ENCODE measurements at places on chromosomes 3 and 15. TPM values are rescaled to one million over a fixed set of nuclear protein-coding genes. Genes with fewer than 3 reads are reported as not detected.

GRCh38 chr3:12585970-12586369 lies 29.1 kb downstream of the MKRN2 start:
- no peak for DNase-seq

DNA sequence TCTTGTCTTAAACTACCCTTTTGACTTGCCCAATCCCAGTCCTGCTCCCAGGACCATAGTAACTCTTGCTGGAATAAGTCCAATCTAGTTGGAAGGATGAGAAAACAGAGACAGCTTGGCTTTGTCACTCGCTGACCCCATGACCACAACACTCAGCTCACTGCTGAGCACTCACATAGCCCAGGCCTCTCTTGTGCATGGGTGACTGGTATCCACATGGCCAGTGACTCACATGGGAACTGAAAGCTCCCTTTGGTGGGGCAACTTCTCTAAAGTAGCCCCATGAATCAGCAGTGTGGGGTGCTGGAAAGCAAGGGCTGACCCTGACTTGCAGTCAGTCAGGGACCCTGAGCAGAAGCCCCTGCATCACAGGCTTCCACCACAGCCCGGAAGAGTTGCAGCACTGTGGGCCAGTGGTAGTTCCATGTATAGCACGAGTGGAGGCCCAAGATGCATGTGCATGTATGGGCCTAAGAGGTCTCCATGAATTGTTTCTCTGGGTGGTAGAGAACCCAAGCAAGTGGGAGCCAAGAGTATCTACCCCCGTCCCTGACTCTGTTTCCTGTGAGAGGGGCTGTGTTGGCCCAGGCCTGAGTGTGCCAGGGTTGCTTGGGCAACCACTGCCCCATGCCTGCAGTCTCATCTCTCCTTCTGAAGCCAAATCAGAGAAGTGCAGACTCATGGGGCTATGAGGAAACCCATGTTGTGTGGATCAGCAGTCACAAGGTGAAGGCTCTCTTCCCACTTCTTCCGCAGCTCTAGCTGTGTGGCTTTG lies 62.1 kb upstream of the XCR1 start:
- peak; percentile 43 for DNase-seq

AADACL2 gene
- not detected for total RNA-seq

DNA sequence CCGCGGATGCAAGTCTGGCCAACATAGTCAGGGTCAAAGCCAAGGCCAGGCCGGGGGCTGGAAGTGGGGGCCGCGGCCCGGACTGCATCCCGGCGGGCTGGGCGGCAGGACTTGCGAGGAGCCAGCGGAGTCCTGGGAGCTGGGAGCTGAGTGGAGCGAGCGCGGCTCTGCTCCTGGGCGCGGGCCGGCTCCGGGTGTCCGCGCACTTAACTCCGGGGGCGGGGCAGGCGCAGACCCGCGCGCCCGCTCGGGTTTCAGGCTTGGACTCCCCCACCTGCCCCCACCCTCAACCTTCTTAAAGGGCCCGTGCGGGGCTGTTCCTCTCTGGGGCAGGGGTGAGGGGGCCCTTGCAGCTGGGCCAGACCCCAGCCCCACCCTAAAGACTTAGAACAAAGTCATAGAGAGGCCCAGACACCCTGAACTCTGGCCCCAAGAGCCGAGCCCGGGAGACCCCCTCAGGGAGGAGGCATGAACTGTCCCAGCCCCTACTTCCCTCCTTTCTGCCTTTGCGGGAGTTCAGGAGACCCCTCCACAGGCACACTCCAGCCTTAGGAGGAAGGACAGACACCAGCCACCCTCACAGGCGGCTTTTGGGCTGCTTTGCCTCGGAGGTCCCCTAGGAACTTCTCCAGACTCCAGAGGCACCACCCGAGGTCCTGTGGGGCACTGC lies at the start of gene CSPG4:
Gene CSPG4, minus strand, starts transcription at position 181 of the 670 bp plus-strand sequence. Its CDS starts 93 bp downstream, at position 88.
- DNase-seq: no peak

GPR149 gene
- not detected for total RNA-seq

- DNase-seq: no peak
These were observed 59.9 kb downstream of the OXSM start for GRCh38 chr3:25849641-25850385.

EBLN2 gene
- total RNA-seq: 3.0 TPM

DNA sequence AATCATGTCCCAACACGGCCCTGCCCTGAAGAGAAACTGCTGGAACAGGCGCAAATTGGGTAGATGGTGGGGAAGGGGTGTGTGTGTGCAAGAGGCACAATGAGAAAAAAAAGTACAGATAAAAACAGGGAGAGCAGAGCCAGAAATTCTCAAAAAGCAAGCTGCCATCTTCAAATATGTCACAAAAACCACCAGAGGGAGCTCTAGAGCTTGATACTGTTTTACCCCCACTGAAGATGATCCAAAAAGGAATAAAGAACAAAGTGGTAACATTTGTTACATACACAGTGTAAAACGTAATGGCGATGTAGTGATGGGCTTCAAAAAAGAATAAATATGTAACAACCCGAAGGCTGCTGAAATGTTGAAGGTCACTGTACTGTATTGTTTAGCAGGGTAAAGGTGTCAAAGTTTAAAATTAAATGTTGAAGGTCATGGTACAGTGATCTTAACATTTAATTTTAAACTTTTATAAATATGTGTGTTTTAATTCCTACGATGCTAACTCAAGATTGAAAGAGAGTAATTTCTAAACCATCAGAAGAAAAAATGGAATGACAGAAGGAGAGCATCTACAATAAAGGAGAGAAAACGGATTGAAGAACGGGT lies 6.0 kb downstream of the SNRPA1 start:
- peak; percentile 72 for DNase-seq

DNA sequence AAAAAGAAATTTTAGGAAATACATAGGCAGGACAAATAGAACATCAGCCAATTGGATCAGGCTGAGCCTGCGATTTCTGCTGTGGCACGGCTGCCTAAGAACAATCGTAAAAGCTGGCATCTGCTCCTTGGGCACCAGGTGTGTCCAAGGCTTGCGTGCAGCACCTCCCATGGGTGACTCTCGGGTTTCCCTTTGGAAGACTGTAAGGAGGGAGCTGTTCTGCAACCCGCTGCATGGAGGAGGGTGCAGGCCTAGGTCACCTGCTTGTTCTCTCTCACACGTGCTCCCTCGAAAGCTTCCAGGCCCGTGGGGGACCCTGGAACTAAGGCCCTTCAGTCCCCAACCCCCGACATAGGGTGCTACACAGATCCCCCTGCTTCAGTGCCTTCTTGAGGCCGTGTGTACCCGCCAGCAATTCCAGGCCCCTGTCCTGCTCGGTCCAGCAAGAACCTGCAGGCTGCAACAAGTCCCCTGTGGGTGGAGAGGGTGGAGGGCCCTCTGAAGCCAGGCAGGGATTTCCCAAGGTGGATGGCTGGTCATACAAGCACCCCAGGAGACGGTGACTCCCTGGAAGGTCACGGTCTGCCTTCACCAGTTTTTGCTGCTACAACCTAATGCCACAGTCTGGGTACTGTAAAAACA lies 3.4 kb downstream of the GP9 start:
- DNase-seq: no peak

- peak; percentile 35 for DNase-seq
These were observed 302.2 kb downstream of the TUSC7 start for GRCh38 chr3:117011687-117012250.

GRCh38 chr3:87227835-87228144 lies 681 bp downstream of the CHMP2B start:
- no peak for DNase-seq

PFKFB4 gene
- total RNA-seq: 1.5 TPM

DNA sequence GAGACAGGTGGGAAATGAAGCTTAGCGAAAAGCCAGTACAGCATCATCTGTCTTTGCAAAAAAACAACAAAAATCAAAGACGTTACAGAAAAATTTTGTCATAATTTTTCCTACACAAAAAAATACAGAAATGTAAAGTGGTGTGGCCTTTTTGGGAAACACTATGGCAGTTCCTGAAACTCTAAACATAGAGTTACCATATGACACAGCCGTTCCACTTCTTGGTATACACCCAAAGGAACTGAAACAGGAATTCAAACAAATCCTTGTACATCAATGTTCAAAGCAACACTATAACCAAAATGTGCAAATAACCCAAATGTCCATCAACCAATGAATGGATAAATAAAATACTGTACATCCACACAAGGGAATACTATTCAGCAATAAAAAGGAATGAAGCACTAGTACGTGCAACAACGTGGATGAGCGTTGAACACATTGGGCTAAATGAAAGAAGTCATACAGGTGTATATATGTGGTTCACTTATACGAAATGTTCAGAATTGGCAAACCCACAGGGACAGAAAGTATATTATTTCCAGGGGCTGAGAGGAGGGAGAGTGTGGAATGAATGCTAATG lies 46.8 kb downstream of the GLB1 start:
- no peak for DNase-seq

GRCh38 chr3:88812576-88812975 lies 294.8 kb upstream of the EPHA3 start:
- no peak for DNase-seq

DNA sequence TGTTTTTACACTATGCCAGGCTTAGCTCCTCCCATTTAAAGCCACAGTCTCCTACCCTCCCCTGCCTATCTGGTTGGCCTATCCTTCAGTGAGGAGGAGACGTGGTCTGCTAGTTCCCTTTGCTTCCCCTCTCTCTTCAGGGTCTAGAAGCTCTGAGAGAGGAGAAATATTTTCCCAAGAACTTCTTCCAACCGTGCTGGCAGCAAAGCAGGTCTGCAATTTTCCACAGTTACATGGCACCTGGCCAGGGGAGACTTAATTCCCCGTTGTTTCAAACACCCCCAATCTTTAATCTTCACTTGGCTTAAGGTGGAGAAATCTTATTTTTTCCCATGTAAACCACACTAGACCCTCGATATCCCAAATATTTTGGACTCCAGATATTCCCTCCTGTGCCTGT lies 149.5 kb upstream of the MCTP2 start:
- no peak for DNase-seq

- no peak for DNase-seq
These were observed 70.7 kb downstream of the DCLK3 start for GRCh38 chr3:36693670-36694069.

LRRC34 gene
- 0.60 TPM for total RNA-seq

TM4SF18 gene
- total RNA-seq: 150 TPM

DNA sequence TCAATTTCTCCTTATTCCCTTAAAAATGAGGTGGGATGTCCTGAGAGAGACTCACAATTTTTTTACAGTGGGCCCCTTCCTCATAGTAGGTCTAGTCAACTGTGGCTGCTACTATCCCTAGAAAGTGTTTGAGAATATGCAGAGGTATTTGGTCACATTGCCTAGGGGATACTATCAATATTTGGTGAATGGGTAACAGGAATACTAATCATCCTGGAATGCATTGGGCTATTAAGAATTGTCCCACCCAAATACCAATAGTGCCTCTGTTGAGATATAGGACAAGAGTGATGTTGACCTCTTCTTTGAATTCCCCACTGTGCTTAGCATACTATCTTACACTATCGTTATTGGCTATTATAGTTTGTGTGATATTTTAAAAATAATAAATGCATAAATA lies 389.4 kb downstream of the DIPK2A start:
- no peak for DNase-seq

- no peak for DNase-seq
These were observed 128.3 kb downstream of the TMCO5A start for GRCh38 chr15:38062696-38063095.

DNA sequence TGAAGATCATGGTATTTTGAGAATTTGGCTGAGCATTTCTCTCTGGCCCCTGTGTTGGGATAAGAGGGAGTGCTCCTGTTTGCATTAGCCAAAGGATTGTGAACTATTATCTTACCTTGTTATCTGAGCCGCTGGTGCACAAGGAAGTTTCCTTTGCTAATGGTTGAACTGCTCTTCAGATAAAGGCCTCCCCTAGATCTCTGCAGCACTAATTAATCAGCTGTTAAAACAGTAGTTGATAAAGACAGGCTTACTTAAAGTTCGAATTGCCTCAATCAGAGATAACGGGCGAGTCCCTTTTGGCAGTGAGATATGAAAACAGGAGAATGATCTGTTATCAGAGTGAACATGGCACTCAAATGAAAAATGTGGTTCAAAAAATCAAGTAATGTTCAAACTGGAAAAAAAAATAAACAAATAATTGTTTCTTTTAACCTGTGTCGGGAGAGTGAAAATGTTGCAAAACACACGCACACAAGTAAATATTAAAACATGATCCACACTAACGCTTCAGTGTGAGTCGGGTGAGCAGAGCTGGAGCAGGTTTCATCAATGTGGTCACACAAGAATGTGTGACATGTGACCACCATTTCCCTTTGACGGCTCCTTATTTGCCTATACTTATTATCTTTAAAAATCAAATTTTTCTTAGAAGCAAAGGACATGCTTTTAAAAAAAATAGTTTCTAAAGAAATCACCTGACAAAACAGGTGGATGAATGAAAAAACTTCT lies 469.1 kb downstream of the SOX2 start:
- no peak for DNase-seq

GRCh38 chr3:9244495-9245183 lies 4.8 kb downstream of the SRGAP3 start:
- no peak for DNase-seq

TRPM1 gene
- not detected for total RNA-seq

APOD gene
- total RNA-seq: 2.4 TPM

KNSTRN gene
- total RNA-seq: 21.1 TPM

GRCh38 chr3:26655231-26655630 lies 32.7 kb downstream of the LRRC3B start:
- no peak for DNase-seq

- peak; percentile 77 for DNase-seq
These were observed 17.5 kb upstream of the FANCD2 start for GRCh38 chr3:10008588-10009344.

DNA sequence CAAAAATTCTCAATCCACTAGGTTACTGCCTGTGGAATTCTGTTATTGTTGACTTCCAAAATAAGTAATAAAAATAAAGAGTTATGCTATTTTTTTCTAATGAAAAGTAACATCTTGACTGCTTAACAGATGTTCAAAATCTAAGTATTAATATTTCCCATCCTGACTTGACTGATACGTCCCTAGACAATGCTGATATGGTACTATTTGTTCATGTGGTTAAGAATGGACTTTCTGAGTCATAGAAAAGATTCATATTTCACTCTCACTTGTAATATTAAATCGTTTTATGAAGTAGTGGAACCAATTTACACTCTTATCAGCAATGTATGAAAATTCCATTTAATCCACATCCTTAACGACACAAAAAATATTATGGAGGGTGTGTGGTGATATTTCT lies 104.8 kb upstream of the PLSCR5 start:
- DNase-seq: no peak

DNA sequence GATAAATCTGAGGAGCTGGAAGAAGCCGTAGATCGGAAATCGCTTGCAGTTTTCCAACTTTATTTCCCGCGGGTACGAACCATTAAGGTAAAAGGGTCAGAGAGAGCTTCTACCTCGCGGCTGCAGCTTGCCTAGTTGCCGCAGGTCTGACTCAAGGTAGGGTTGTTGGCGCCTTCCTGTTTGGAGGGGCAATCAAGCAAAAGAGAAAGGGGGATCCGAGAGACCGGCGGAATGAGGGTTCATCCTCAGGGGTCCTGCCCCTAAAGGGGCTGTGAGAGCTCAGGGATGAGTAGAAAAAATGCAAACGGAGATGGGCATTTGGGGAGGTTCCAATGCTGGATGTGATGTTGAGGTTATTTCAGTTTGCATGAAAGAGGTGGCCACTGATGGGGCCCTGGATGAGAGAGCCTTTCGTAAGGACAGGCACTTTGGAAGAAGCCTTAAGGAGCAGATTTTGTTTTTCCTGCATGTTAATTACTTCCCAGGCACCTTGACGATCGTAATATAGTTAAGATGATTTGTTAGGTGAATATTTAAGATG lies 265.4 kb downstream of the CGGBP1 start:
- DNase-seq: no peak

All from lung microvascular endothelial cell (primary cell).